ENCODE measurements at places on chromosomes 2 and 18.
A peak's percentile ranks its signal among the peaks of the same experiment; 100 is the strongest.

GRCh38 chr18:77316008-77316407, 66.4 kb downstream of the GALR1 start:
- H3K27ac ChIP-seq: no peak overlapping the region
- DNase-seq: no peak
- peaks cover 9% of the 10 kb centered on the region for H3K27me3 ChIP-seq
- no peak overlapping the region for H3K4me3 ChIP-seq

GRCh38 chr2:176188774-176189680, 559 bp downstream of the HOXD1 start:
- DNase-seq: no peak
- no peak overlapping the region for H3K27ac ChIP-seq
- H3K4me3 ChIP-seq: peak overlapping the region; percentile 38

GRCh38 chr2:235170536-235171521, 219.0 kb downstream of the SH3BP4 start:
- no peak overlapping the region for H3K4me3 ChIP-seq
- H3K4me1 ChIP-seq: no peaks in the 10 kb centered on the region
- H3K27me3 ChIP-seq: no peaks in the 10 kb centered on the region
- H3K27ac ChIP-seq: no peak overlapping the region

- H3K4me1 ChIP-seq: no peaks in the 10 kb centered on the region
- no peak overlapping the region for H3K27ac ChIP-seq
- no peak for DNase-seq
These were observed 602.7 kb upstream of the ZNF804A start for GRCh38 chr2:183995632-183996031.

DNA sequence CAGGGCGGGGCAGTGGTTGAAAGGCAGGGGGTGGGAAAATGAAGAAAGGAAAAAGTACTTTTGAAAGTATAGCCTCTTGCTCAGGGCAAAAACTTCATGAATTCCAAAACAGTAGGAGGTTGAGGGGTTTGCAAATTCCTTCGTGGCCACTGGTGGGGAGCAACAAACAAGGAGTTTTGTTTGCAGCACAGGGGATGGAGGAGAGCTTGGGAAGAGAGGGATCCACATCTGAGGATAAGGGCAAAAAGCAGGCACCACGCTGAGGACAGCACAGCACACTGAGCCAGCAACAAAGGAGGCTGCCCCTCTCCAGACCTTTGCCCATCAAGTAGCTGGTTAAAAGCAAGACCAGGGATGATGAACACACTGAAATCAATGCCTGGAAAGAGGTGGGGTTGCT, 148.9 kb downstream of the TCF4 start:
- H3K4me3 ChIP-seq: no peak overlapping the region
- H3K4me1 ChIP-seq: no peaks in the 10 kb centered on the region
- no peak for DNase-seq
- no peaks in the 10 kb centered on the region for H3K36me3 ChIP-seq

GRCh38 chr2:85945586-85945985, 56.8 kb upstream of the ST3GAL5 start:
- H3K27me3 ChIP-seq: peaks cover 14% of the 10 kb centered on the region
- no peak overlapping the region for H3K27ac ChIP-seq
- H3K36me3 ChIP-seq: peaks cover 6% of the 10 kb centered on the region

Data from T-helper 2 cell treated with Interferon-gamma antibody and Interleukin-4, amounts not matched to agents 5 μg/mL and 100 μg/mL, for 36 hours (primary cell).